ENCODE measurements at places on chromosomes 4 and X. TPM values are rescaled to one million over a fixed set of nuclear protein-coding genes. Genes with fewer than 3 reads are reported as not detected.

DNA sequence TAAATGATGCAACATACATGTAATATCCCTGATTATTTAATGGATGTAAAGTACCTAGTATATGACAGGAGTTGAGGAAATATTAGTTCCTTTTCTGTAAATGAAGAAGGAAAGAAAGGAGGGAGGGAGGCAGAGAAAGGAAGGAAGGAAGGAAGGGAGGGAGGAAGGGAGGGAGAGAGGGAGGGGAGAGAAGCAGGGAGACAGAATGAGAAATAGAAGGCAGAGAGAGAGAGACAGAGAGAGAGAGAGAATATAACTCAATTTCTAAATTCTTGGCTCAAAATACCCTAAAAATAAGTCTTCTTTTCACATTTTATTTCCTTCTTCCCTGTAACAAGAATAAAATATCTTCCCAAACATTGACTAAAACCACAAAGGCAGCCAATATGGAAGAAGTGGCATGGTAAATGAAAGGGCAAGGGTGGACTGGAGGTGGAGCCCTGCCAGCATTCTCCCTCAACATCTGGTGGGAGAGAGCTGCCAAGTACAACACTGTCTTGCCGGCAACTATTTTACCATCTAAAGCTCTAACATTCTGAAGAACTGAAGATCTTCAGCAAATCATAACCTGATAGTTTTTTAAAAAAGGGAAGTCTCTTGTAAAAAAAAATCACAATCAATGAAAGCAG is 245.1 kb downstream of the PPP3CA start:
- no peak for DNase-seq

The MAGEB1 gene
- not detected for polyA plus RNA-seq

- DNase-seq, result no peak
Observed at GRCh38 chr4:129446074-129446473, 350.1 kb downstream of the C4orf33 start.

- DNase-seq, result no peak
Observed at GRCh38 chr4:96375367-96375766, 535.5 kb downstream of the PDHA2 start.

GRCh38 chrX:46461660-46462191 is 83.5 kb downstream of the ZNF674 start:
- no peak for DNase-seq

DNA sequence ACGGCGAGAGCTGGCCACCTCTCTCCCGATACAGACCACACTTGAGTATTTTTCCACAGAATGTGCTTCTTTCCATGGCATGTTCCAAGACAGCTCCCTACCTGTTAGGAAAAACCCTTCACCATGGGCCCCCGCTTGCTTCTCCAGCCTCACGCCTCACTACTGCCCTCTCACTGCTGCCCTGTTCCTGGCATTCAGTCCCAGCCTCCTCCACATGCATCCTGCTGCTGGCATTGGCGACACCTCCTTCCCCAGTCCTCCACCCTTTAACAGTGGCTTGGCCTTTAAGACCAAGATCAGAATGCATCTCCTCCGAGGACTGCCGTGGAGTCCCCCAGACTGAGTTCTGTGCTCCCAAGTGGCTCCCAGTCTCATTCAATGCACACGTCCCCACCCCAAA is 10.7 kb downstream of the PNMA6F start:
- DNase-seq, result no peak

The CYTL1 gene
- 3.8 TPM for polyA plus RNA-seq

- no peak for DNase-seq
Observed at GRCh38 chrX:132669142-132669541, 180.3 kb upstream of the MBNL3 start.

DNA sequence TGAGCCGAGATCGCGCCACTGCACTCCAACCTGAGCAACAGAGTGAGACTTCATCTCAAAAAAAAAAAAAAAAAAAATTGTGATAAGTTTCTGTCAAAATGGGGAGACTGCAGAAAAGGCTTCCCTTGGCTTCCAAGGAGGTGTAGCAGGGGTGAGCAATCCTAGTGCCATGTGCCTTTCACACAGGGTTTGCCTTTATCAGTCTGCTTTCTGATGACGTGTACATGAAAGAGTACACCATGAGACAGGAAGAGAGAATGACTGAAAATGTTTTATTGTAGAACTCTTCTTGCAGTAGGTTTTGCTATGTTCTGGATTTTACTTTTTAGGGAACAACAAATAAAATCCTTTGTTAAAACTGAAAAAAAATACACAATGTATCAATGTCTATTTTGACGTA is 23.4 kb upstream of the ZFP42 start:
- DNase-seq, result no peak

The PRRG3 gene
- 10.3 TPM for polyA plus RNA-seq

- no peak for DNase-seq
Observed at GRCh38 chr4:184329235-184329634, 111.6 kb upstream of the ENPP6 start.

Measured in spinal cord (tissue), 10 donors.